ENCODE measurements at places on chromosomes 12 and 14. TPM values are rescaled to one million over a fixed set of nuclear protein-coding genes. Genes with fewer than 3 reads are reported as not detected.

The SLC7A7 gene
- 0.68 TPM for total RNA-seq

The PPP2R5C gene
- 48.9 TPM for total RNA-seq

The CPM gene
- total RNA-seq, result 78.4 TPM

The DNAJC22 gene
- total RNA-seq, result 0.24 TPM

- no peaks in the 10 kb centered on the region for H3K4me1 ChIP-seq
- no peak overlapping the region for H3K4me3 ChIP-seq
- no peak overlapping the region for H3K27ac ChIP-seq
- no peak for DNase-seq
- no peaks in the 10 kb centered on the region for H3K36me3 ChIP-seq
- no peaks in the 10 kb centered on the region for H3K27me3 ChIP-seq
These were observed 83.8 kb upstream of the PIWIL1 start for GRCh38 chr12:130253866-130254265.

- no peak overlapping the region for H3K27ac ChIP-seq
- H3K27me3 ChIP-seq, result no peaks in the 10 kb centered on the region
- DNase-seq, result no peak
- H3K4me1 ChIP-seq, result no peaks in the 10 kb centered on the region
- no peaks in the 10 kb centered on the region for H3K36me3 ChIP-seq
These were observed 33.2 kb downstream of the DUSP6 start for GRCh38 chr12:89319122-89319521.

GRCh38 chr12:14611640-14612203 is 44.0 kb upstream of the PLBD1 start:
- no peaks in the 10 kb centered on the region for H3K27me3 ChIP-seq
- no peak for DNase-seq
- no peak overlapping the region for H3K4me3 ChIP-seq
- peaks cover 16% of the 10 kb centered on the region for H3K4me1 ChIP-seq
- H3K36me3 ChIP-seq, result no peaks in the 10 kb centered on the region

Data from gastrocnemius medialis (tissue), 4 donors.